ENCODE measurements at places on chromosomes 1 and 21.

DNA sequence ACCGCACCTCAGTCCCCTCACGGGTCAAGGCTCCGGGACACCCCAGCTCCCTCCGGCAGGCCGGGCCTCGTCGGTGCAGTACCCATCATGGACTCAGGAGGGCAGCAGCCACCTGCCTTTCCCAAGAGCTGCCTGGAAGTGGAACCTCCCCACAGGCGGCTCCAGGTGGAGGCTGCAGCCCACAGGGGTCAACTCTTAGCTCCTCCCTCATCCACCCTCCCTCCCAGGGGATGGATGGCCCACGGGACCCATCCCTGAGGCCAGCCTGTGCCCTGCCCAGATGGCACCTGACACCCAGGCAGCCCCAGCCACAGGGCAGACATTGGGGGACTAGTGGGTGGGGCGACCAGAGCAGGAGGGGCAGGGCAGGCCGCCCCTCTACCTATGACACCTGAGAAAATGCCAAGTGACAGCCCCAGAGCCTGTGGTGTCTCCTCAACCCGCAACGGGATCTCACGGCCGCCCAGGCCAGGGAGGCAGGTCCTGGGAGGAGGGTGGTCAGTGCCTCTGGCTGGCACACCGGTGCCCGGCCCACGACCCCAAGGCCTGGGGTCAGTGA lies 1.2 kb upstream of the ARHGEF16 start:
- peak; percentile 27 for DNase-seq

DNA sequence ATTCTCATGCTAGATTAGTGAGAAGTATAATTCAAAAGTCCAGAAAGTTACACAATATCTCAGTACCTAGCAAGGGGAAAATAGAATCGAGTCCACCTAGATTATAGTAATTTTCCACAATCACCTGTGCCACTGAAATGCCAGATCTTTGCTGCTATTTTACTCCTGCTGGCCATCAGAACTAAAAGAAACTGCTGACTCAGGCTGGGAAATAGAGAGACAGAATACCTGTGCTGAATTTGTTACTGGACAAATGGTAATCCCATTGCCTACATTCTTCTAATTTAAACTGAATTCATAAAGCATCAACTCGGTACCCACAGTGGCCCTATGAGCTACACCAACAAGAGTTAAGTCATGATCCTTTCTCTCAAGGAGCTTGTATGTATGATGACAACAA lies 55.0 kb downstream of the USH2A start:
- DNase-seq, result no peak

DNA sequence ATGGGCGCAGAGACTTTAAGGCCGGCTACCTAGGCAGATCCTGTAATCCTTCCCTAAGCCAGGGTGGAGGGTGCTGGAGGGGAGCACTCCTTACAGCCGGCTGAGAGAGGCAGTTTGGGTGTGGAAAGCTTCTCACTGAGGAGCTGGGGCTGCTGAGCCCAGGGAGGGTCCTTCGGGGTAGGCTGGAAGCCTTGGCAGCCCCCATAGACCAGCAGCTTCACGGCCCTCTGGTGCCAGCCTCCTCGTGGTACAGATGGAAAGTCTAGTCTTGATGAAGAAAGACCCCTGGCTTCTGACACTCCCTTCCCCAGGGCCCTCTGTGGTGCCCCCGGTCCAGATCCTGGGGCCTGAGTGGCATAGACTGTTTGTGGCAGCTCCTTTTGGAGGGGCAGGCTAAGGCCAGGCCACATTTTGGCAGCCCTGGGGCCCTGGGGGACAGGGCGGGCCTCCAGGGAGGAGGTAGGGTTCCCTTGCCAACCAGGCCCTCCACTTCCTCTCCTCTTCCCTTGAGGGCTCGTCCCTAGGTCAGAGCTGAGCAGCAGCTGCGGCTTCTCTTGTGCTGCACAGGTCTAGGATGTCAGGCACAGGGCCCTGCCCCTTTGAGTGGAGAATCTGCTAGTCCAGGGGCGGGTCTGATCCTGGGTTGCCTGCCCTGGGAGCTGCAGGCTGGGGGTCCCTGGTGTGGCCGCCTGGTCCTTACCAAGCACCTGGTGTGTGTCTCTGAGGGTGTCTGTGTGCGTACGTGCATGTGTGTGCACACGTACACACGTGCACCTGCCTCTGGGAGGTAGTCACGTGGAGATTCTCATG lies 4.8 kb downstream of the AMPD2 start:
- no peak for DNase-seq

DNA sequence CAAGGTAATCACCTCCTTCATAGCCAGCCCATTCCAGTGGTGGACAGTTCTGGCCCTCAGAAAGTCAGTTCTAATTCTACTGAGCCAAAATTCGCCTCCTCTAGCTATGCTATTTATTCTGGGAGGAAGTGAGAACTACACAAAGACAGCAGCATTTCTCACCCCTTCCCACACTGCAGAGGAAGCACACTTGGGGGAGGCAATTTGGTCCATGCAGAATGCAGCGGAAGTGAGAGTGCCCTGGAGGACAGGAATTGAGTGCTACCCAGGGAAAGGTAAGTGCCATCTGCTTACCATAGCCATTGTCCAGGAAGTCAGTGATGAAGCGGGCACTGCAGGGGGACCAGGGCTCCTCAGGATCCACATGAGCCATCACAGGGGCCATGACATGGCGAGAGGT lies 3.7 kb downstream of the ADAMTS4 start:
- DNase-seq, result no peak

DNA sequence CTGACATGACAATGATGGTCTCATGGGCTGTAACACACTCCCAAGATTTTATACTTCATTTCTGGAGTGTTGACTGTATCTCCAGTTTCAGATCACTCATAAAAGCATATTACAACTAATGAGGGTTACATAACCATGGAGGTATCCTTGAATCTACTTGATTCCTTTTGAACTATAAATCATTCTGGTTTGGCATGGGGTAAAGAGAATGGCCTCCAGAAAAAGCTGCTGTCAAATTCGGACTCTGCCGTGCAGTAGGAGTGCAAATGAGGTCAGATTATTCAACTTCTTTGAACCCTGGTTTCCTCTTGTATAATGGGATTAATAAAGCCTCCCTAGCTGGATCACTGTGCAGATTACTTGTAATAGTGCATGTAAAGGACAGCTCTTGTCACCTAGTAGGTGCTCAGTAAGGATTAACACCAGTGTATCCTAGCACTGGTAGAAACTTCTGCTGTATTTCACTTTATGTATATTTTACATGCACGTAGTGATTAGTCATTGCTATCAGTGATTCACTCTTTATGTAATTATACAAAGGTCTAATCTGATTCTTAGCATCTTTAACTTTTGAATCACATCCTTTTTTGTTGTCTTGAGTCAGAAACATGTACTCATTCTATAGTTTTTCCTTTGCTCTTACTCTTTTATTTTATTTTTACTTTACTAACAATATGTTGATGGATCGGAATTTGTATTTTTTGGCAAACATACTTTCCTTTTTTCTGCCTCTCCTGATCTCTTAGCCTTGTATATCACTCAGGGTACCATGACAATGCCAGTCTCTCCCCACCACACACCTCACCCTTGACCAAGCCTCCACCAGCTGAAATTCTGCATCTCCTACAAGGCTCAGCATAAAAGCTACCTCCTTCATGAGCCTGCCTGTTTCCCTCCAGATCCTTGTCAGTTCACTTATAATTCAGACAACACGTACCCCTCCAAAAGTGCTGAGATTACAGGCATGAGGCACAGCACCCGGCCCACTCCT lies 3.2 kb downstream of the LRRC8C start:
- DNase-seq, result no peak

GRCh38 chr1:202234331-202235002 lies 40.9 kb downstream of the LGR6 start:
- no peak for DNase-seq

- DNase-seq, result no peak
Measured at GRCh38 chr1:53065391-53065790, 3.4 kb downstream of the PODN start.

DNA sequence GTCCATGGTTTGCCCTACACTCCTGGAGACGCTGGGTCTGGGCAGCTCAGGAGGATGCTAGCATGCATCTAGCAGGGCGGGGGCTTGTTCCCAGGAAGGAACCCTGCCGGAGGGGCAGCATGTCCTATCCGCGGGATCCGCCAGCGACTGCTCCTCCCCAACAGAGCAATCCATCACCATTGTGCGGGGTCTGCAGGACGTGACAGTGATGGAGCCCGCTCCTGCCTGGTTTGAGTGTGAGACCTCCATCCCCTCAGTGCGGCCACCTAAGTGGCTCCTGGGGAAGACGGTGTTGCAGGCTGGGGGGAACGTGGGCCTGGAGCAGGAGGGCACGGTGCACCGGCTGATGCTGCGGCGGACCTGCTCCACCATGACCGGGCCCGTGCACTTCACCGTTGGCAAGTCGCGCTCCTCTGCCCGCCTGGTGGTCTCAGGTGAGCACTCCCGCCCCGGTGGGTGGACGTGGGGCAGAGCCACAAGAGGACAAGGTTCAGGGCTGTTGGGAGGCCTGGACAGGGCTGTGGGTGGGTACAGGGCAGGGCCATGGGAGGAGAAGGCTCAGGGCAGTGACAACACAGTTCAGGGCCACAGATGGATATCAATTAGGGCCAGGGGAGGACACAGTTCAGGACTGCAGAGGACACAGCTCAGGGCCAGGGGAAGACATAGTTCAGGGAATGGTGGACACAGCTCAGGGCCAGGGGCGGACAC lies 71.3 kb downstream of the OBSCN start:
- no peak for DNase-seq

DNA sequence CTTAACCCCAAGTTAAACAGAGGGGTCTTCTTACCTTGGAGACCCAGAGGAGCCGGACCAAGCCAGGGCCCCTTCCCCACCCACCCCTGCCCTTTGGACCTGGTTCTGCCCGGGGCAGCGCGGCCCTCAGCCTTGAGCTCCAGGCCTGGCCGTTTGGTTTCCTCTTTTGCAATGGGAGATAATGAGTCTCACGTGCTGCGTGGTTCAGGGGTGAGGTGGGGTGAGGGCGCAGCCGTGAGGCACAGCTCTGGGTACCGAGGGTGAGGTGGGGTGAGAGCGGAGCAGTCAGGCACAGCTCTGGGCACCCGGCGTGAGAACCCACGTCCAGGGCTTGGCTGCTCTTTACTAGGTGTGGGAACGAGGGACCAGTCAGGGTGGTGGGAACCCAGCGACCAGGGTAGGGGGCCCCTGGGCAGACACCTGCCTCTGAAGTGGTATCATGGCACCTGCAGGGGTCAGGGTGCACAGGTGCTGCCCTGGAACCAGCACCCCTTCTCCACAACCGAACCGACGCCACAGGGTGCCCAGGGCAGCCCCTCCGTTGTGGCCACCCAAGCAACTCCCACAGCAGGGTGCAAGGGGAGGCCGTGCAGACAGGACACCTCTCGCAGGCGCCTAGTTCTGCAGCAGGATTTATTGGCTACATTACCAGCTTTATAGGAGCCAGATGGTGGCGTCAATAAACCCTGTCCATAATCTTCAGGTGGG lies 182.2 kb downstream of the PRDM16 start:
- DNase-seq, result no peak

DNA sequence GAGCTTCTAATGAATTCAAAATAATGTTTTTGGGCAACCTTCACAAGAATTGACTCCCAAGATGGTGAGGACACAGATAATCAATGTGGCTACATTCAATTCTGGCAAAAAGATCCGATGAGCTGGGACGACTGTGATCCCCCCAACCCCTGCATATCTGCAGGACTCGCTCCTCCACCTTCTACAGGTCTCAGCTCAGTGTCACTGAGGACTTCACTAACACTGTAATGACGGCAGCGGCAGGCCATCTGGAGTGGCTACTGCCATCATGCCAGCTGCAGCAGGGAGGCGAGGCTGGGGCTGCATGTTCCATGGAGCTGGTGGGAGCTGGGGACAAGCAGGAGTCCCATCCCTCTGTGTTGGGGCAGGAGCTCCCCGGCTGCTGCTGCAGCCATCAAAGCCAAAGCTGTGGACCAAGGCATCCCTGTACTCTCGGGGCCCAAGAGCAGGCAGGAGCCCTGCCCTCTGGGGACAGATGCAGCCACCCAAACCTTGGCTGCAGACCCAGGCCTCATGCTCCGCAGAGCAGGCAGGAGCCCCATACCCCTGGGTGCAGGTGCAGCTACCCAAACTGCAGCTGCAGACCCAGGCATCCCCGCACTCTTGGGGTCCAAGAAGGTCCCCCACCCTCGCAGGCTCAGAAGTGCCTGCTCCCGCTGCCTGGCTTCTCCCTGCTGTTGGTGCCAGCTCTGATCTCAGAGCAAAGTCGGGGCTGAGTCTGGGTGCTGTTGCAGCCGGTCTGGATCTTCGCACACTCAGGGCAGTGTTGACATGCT lies 12.2 kb upstream of the DHRS3 start:
- DNase-seq, result no peak

DNA sequence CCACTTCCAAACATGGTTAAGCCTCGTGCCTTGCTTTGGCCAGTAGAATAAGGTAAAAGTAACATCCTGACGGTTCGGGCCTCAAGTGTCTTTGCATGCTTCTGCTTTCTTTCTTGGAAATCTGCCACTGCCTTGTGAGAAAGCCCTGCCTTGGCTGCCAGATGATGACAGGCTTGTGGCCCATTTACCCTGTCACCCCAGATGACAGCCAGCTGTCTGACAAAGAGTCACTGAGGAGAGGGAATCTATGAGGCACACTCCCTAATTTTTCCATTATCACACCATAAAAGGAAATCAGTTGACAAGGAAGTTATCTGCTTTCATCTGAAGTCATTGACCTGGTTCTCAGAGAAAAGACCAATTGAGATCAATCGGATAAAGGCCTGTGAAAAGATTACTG lies 199.8 kb downstream of the USH2A start:
- DNase-seq, result no peak

- DNase-seq, result no peak
Measured at GRCh38 chr1:118151312-118151937, 33.6 kb downstream of the SPAG17 start.

DNA sequence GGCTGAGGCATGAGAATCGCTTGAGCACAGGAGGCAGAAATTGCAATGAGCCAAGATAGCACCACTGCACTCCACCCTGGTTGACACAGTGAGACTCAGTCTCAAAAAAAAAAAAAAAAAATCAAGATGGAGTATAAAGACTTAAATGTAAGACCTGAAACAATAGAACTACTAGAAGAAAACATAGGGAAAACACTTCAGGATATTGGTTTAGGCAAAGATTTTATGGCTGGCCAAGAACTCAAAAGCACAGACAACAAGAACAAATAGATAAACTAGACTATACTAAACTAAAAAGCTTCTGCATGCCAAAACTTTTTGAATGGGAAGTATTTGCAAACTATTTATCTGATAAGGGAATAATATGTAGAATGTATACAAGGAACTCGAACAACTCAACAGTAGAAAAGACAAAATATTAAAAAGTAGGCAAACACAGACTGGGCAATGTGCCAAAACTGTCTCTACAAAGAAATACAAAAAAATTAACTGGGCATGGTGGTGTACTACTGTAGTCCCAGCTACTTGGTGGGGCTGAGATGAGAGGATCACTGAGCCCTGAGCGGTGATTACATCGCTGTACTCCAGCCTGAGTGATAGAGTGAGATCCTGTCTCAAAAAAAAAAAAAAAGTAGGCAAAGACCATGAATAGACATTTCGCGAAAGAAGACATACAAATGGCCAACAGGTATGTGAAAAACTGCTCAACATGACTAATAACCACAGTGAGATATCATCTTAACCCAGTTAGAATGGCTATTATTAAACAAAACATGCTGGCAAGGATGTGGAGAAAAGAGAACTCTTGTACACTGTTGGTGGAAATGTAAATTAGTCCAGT lies 25.3 kb downstream of the DTL start:
- DNase-seq, result no peak

GRCh38 chr1:230800891-230801840 lies 54.0 kb downstream of the CAPN9 start:
- DNase-seq, result no peak
